ENCODE measurements at places on chromosomes 7 and 10. TPM values are rescaled to one million over a fixed set of nuclear protein-coding genes. Genes with fewer than 3 reads are reported as not detected.

DNA sequence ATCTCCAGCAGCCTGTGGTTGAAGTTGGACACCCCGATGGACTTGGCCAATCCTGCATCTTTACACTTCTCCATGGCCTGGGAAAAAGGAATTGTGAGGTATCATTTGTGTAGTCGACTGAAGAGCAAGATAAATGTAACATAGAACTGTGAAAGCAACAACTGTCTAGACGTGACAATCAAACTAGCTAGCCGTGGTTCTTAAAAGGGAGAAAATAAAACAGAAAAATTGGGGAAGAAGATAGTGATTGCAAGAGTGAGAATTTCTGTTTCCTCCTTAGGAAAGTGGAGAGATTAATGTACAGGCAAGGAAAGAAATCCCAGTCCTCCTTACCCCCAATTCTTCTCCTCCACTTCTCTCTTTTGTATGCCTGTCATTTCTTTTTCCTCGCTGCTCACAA lies 5.0 kb downstream of the AKR1C2 start:
- no peaks in the 10 kb centered on the region for H3K4me1 ChIP-seq
- no peaks in the 10 kb centered on the region for H3K27me3 ChIP-seq

GRCh38 chr7:25091176-25091575 lies 33.9 kb downstream of the CYCS start:
- DNase-seq, result no peak
- H3K4me1 ChIP-seq, result peaks cover 12% of the 10 kb centered on the region

- no peaks in the 10 kb centered on the region for H3K36me3 ChIP-seq
- H3K27me3 ChIP-seq, result peaks cover 7% of the 10 kb centered on the region
- H3K27ac ChIP-seq, result no peak overlapping the region
- no peak overlapping the region for H3K4me3 ChIP-seq
Observed at GRCh38 chr10:70584909-70585544, 17.5 kb downstream of the PRF1 start.

DNA sequence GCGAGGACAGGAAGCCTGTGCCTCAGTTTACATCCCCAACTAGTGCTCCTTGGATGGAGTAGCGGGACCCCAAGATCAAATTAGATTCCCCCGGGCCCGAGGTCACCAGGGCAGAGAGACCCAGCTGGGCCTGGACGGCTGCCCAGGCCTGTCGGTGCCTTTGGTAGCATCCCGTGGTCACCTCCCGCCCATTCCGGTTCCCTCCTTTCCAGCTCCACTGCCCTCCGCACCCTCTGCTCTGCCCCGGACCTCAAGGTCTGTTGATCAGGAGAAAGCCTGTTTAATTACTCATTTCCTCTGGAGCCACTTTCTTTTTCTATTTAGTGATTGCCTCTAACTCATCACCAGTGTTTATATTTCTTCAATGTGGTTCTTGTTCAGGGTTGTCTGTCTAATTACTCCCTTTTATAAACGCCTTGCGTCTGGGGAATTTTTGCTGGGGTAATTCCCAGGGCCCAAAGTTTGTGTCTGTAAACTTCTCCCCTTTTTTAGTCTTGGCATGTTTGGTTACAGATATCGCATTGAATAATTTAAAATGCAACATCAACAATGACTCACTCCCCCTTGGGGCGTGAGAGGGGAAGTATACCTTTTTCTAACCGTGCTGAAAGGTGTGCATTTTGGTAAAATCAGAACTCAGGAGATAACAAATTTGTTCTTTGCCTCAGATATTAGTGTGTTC lies 1.9 kb downstream of the FOXK1 start:
- peak overlapping the region; percentile 91 for H3K4me3 ChIP-seq
- H3K27me3 ChIP-seq, result no peaks in the 10 kb centered on the region
- H3K36me3 ChIP-seq, result peaks cover 14% of the 10 kb centered on the region
- peak overlapping the region; percentile 98 for H3K27ac ChIP-seq
- H3K4me1 ChIP-seq, result peaks cover 48% of the 10 kb centered on the region
- DNase-seq, result peak; percentile 70

DNA sequence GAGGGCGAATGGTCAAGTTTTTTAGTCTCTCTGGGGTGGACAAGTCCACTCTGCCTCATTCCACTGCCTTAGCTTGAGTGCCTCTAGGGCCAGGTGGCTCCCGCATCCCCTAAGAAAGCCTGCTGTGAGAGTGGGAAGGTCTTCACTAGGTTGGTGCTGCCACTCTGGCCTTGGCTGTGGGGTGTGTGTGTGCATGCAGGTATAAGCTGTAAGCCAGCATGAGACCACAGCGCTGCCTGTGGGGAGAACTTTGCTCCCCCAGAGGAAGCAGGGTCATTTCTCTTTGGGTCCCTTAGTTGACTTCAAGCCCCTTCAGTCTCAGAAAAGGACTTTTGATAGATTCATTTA lies 25.5 kb upstream of the PCBD1 start:
- no peak for DNase-seq
- no peaks in the 10 kb centered on the region for H3K4me1 ChIP-seq
- H3K36me3 ChIP-seq, result no peaks in the 10 kb centered on the region
- no peak overlapping the region for H3K4me3 ChIP-seq
- H3K27ac ChIP-seq, result no peak overlapping the region

Gene PON1
- total RNA-seq, result not detected

Gene VSTM4
- 0.11 TPM for total RNA-seq

Data from activated CD4-positive, alpha-beta T cell treated with anti-CD3 and anti-CD28 coated beads for 36 hours (primary cell).